CD14-positive monocyte (primary cell): ENCODE measurements at places on chromosomes 4 and X. TPM values are rescaled to one million over a fixed set of nuclear protein-coding genes. Genes with fewer than 3 reads are reported as not detected.

GRCh38 chr4:38009421-38009820 is 49.2 kb downstream of the PTTG2 start:
- no peak for DNase-seq

DNA sequence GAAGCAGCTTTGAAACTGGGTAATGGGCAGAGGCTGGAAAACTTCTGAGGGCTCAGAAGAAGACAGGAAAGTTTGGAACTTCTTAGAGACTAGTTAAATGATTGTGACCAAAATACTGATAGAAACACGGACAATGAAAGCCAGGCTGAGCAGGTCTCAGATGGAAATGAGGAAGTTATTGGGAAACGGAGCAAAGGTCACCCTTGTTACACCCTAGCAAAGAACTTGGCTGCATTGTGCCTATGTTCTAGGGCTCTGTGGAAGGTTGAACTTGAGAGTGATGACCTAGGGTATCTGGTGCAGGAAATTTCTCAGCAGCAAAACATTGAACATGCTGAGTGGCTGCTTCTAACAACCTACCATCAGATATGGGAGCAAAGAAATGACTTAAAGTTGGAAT is 50.8 kb upstream of the FBXW7 start:
- DNase-seq, result peak; percentile 46

ARHGAP24 gene
- 12.5 TPM for polyA plus RNA-seq

PLS3 gene
- not detected in 2 replicates for polyA plus RNA-seq
